ENCODE measurements at places on chromosomes 2 and 18. TPM values are rescaled to one million over a fixed set of nuclear protein-coding genes. Genes with fewer than 3 reads are reported as not detected.

Gene NUP35
- total RNA-seq, result 15.9 TPM

Gene CNRIP1
- not detected for total RNA-seq

Gene CNDP1
- total RNA-seq, result not detected

Gene NEB
- 0.38 TPM for total RNA-seq

Gene RGPD4
- total RNA-seq, result not detected

Gene PARD3B
- 0.23 TPM for total RNA-seq

Gene ELOA2
- not detected for total RNA-seq

Gene HPCAL1
- total RNA-seq, result 70.0 TPM

Gene SCN3A
- not detected for total RNA-seq

Gene SLC4A3
- not detected for total RNA-seq

DNA sequence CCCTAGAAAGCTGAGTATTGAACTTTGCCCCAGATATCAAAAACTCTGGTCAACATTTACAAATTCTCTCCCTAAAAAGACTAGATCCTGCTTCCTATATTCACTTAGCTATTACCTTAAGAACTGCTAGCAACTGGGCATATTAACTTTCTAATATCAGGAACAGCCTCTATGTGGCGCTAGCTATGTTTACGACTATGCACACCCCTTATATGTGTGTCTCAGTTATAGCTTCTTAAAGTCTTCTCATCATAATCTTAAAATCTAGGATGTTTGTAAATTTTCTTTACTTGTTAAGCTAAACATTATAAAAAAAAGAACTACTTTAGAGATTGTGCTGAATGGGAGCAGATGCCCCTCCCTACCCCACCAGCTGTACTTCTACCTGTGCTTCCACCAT lies 1.7 kb upstream of the STAMBP start:
- no peak for DNase-seq
- peak overlapping the region; percentile 62 for H3K4me3 ChIP-seq
- peaks cover 39% of the 10 kb centered on the region for H3K4me1 ChIP-seq
- H3K27me3 ChIP-seq, result no peaks in the 10 kb centered on the region
- H3K27ac ChIP-seq, result no peak overlapping the region

DNA sequence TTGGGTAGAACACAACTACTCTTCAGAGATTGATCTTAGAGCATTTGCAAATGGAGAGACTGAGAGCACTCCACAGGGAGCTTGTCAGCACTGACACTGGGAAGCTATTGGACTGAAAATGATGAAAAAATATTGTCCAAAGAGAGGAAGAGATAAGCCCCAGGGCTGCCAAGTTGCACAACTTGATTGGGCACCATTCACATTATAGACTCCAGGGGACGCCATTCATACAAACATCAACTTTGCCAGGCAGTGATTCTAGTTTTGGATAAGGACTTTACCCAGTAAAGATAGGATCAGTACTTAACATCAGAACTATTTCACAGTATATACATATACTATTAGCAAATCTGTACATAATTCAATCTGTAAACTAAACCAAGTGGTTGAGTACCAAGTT lies 79.6 kb upstream of the MYCN start:
- DNase-seq, result no peak
- H3K27me3 ChIP-seq, result no peaks in the 10 kb centered on the region
- H3K36me3 ChIP-seq, result no peaks in the 10 kb centered on the region
- H3K4me1 ChIP-seq, result no peaks in the 10 kb centered on the region
- H3K4me3 ChIP-seq, result no peak overlapping the region

GRCh38 chr2:14632133-14632936 lies at the start of gene LRATD1:
TSS of gene LRATD1 (plus strand) at chr2:14632717. CDS start at chr2:14633980, 1,263 bp downstream.
- no peak for DNase-seq
- H3K4me1 ChIP-seq, result no peaks in the 10 kb centered on the region
- no peak within 1 kb of the TSS for H3K4me3 ChIP-seq
- peaks cover 57% of the 10 kb centered on the region for H3K27me3 ChIP-seq

GRCh38 chr2:105912081-105912480 lies 167.4 kb downstream of the NCK2 start:
- no peak overlapping the region for H3K4me3 ChIP-seq
- H3K27me3 ChIP-seq, result no peaks in the 10 kb centered on the region
- peaks cover 12% of the 10 kb centered on the region for H3K4me1 ChIP-seq
- DNase-seq, result no peak

DNA sequence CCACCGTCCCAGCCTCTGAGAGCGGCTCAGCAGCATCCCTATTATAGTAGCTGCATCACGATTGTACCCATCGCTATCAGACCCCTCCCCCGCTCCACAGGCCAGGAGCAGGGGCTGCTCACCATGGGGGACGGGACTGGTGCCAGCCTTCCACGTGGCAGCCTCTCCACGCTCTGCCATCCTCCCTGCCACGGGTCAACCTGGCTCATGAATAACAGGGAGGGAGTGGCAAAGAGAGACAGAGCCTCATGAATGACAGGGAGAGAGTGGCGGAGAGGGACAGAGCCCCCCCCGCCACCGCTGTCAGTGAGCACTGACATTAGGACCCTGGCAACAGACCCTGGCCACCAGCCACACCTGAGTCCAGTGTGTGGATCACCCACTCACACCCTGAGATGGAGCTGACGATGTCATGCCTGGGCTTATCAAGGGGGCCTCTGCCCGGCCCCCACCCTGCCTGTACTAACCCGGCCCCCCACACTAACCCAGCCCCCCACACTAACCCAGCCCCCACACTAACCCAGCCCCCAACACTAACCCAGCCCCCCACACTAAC lies 16.9 kb downstream of the CROCC2 start:
- no peak overlapping the region for H3K4me3 ChIP-seq
- H3K27ac ChIP-seq, result no peak overlapping the region
- H3K27me3 ChIP-seq, result no peaks in the 10 kb centered on the region
- peak; percentile 10 for DNase-seq
- no peaks in the 10 kb centered on the region for H3K36me3 ChIP-seq

DNA sequence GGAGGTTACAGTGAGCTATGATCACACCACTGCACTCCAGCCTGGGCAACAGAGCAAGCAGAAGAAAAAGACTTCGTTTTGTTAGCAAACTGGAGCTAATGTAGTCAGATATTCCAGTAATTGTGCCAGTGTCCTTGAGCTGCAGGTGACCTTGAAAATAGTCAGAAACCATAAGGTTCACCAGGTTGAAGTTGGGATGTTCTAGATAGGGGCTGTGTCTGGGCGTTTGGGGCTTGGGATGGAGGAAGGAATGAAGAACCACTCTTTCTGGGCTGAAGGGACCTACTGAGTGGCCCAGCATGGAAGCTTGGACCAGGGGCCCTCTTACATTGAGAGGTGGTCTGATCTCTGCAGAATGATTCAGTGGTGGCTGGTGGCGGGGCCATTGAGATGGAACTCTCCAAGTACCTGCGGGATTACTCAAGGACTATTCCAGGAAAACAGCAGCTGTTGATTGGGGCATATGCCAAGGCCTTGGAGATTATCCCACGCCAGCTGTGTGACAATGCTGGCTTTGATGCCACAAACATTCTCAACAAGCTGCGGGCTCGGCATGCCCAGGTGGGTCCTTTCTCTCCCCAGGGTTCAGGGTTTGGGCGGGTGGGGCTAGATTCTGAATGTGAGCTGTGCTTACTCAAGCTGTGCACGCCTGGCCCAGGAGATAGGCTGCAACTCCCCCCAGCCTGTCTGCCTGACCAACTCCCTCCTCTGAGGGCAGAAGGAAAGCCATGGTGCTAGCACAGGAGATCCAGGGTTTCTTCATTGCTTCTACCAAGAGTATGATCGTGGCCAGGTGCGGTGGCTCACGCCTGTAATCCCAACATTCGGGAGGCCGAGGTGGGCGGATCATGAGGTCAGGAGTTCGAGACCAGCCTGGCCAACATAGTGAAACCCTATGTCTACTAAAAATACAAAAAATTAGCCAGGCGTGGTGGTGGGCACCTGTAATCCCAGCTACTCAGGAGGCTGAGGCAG lies 17.1 kb downstream of the CCT7 start:
- no peak overlapping the region for H3K4me3 ChIP-seq
- no peaks in the 10 kb centered on the region for H3K27me3 ChIP-seq
- peaks cover 2% of the 10 kb centered on the region for H3K4me1 ChIP-seq

DNA sequence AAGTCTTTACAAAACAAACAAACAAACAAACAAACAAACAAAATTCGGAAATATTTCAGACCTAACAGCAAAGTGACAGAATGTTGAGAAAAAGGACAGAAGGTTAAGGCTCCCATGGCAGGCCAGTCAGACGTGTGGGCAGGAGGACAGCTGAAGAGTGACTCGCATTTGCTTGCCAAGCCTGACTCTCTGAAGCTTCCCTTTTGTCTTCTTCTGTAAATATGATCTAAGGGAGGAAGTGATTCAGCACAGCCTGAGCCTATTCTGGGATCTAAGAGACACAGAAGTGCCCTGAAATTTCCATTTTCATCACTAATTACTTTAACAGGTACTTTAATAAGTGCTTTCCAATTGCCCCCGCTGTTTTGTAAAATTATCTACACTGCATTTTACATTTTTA lies 134.0 kb upstream of the LYPD1 start:
- DNase-seq, result no peak
- H3K36me3 ChIP-seq, result no peaks in the 10 kb centered on the region
- H3K4me3 ChIP-seq, result no peak overlapping the region
- no peak overlapping the region for H3K27ac ChIP-seq
- H3K4me1 ChIP-seq, result no peaks in the 10 kb centered on the region

DNA sequence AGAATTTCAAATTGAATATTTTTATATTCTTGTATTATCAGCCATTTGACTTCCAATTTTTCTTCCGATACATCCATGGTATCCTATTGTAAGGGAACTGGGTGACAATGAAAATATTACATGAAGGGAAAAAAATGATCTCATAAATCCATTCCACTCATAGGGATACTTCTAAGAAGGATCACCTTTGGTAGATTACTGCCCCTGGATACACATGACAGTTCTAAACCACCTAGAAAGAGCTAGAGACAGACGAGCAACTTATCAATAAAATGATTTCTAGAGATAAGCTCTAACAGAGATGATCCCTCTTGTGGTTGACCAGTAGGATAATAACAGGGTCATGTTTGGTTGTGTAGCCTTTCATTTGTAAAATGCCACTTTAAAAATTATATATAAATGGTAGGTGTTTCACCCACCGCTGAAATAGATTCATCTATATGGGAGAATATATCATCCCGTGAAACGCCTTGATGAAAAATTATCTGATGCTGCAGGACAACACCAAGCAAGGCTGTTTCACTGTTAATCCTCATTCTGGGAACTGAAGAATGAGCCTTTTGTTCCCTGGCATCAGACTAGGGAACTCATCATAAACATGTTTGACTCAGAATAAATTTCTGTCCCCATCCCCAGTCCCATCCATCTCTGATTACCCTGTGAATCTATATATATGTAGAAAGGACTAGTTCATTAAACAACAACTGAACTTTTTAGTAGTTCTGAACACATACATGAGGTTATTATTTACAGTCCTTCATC lies 180.0 kb downstream of the TCF4 start:
- no peaks in the 10 kb centered on the region for H3K4me1 ChIP-seq
- DNase-seq, result no peak
- no peak overlapping the region for H3K27ac ChIP-seq
- no peaks in the 10 kb centered on the region for H3K36me3 ChIP-seq

DNA sequence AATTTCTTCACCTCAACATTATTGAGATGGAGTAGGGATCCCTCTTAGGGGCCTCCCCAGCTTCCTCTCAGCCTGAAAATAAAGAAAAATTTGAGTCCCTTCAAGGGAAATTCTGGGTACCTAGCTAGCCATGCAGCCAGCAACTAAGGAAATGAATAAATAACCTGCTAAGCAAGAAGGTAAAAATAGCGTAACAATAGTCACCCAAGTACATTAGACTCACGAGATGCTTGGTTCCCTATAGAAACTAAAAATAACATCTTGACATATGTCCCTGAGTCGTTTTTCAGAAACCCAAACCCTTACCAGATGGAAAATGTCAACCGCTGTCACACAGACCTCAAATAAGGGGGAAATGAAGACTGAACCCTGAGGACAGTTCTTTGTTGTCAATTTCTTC lies 51.9 kb downstream of the CACNB4 start:
- no peak for DNase-seq
- H3K27ac ChIP-seq, result no peak overlapping the region
- H3K4me3 ChIP-seq, result no peak overlapping the region
- H3K36me3 ChIP-seq, result no peaks in the 10 kb centered on the region
- peaks cover 6% of the 10 kb centered on the region for H3K27me3 ChIP-seq

DNA sequence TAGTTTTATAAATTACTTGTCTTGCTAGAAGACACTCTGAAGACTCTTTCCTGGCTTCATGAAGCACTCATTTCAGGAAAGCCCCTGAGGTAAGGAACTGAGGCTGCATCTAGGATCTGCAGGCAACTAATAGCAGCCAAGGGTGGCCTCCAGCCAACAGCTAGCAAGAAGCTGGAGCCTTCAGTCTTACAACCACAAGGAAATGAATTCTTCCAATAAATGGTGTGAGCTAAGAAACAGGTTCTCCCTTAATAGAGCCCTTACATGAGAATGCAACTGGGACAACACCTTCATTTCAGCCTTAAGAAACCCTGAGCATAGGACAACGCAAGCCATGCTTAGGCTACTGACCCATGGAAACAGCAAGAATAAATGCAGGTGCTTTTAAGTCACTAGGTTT lies 254.6 kb upstream of the RBBP8 start:
- H3K4me3 ChIP-seq, result no peak overlapping the region
- no peaks in the 10 kb centered on the region for H3K36me3 ChIP-seq
- DNase-seq, result no peak
- H3K27ac ChIP-seq, result no peak overlapping the region
- H3K4me1 ChIP-seq, result no peaks in the 10 kb centered on the region

DNA sequence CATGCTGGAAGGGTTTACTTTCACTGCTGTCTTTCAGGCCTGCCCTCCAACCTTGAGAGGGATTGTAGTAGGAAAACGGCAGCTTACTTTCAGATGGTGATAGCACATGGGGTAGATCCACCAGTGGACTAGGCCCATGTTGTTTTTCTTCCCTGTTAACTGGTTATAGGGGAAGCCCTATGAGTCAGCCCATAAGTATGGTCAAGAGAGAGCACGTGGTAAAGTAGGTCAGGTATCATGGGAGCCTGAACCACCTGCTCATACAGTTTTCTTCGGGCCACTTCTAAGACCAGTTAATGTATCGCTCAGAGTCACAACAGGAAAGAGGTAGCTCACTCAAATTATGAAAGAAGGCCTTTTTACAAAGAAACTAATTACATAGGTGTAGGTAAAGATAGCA lies 33.0 kb downstream of the PDK1 start:
- peaks cover 70% of the 10 kb centered on the region for H3K36me3 ChIP-seq
- H3K27ac ChIP-seq, result no peak overlapping the region
- DNase-seq, result no peak

GRCh38 chr2:26285931-26286330 lies 41.2 kb downstream of the HADHB start:
- DNase-seq, result no peak
- H3K4me1 ChIP-seq, result no peaks in the 10 kb centered on the region
- H3K27ac ChIP-seq, result no peak overlapping the region
- H3K36me3 ChIP-seq, result peaks cover 43% of the 10 kb centered on the region
- no peaks in the 10 kb centered on the region for H3K27me3 ChIP-seq

- no peaks in the 10 kb centered on the region for H3K4me1 ChIP-seq
- no peak overlapping the region for H3K4me3 ChIP-seq
- DNase-seq, result no peak
- H3K27me3 ChIP-seq, result no peaks in the 10 kb centered on the region
- no peak overlapping the region for H3K27ac ChIP-seq
Measured at GRCh38 chr2:145055651-145056050, 535.7 kb upstream of the ZEB2 start.

- H3K27ac ChIP-seq, result peak overlapping the region; percentile 49
- peak overlapping the region; percentile 15 for H3K4me3 ChIP-seq
- H3K27me3 ChIP-seq, result no peaks in the 10 kb centered on the region
- peaks cover 34% of the 10 kb centered on the region for H3K36me3 ChIP-seq
- no peak for DNase-seq
- peaks cover 61% of the 10 kb centered on the region for H3K4me1 ChIP-seq
Measured at GRCh38 chr2:160394153-160394552, 99.5 kb downstream of the RBMS1 start.

- H3K4me1 ChIP-seq, result peaks cover 16% of the 10 kb centered on the region
- no peak for DNase-seq
- peaks cover 87% of the 10 kb centered on the region for H3K27me3 ChIP-seq
- H3K36me3 ChIP-seq, result no peaks in the 10 kb centered on the region
- peak overlapping the region; percentile 69 for H3K4me3 ChIP-seq
- H3K27ac ChIP-seq, result no peak overlapping the region
Measured at GRCh38 chr2:73292906-73293533, 328 bp downstream of the EGR4 start.

Data from activated CD4-positive, alpha-beta memory T cell treated with anti-CD3 and anti-CD28 coated beads, Interleukin-2, amount 10 ng/mL, durations not matched to agents 7 days and 5 days (primary cell).